ENCODE measurements at places on chromosomes 1 and 21.

DNA sequence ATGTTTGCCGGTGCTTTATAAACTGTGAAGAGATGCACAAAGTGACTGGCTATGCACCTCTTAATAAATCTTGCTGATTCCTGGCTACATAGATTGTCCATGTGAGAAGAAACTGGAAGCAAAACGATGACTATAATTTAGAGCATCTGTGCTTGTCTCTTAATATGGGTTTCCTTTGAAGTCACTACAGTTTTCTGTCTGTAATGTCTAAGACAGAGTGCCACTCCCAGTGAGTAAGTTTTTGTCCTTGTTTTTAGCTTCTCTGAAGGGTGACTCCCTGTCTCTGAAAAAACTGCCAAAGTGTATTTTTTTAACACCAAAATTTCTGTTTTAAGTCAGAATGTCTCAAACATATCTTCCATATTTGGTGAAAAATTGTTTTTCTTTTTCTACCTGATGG lies 175.1 kb downstream of the FASLG start:
- no peak for DNase-seq

DNA sequence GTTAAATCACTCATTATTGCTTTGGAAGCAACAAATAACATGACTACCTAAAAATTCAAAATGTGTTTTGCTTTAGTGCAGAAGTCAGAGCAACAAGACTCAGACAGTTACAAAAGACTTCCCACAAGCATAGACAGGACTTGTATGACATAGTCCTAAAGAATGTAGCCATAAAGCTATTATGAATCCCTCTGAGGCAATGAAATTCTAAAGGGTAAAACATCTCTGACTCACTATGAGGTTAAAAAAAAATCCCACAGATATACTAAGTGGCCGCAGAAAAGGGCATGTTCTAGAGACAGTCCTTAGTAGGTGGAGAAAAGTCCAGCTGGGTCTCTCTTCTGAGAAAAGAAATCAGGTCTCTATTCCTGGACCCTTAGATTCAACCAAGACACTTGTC lies 4.9 kb downstream of the PRKAB2 start:
- no peak for DNase-seq

DNA sequence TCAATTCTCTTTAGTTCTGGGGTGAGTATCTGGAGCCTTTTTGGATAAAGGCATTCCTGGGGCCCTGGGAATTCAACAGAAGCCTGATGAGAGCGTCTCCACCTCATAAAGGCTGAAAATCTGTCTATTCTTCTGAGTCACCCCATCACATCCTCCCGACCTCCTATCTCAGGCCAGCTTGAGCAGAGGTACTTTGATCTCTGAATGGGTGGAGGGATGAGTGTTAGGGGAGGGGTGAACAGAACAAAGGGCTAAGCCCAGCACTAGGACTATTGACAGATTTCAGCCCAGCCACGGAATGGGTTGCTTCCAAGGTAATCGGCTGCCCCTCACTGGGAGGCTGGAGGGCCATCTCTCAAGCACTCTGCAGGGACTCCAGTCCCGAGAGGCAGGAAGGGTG lies 2.5 kb upstream of the MYBPH start:
- no peak for DNase-seq

- no peak for DNase-seq
Observed at GRCh38 chr1:24923485-24924113, 6.5 kb downstream of the RUNX3 start.

GRCh38 chr1:234975941-234976860 lies 152.4 kb downstream of the TOMM20 start:
- no peak for DNase-seq

- DNase-seq = no peak
Observed at GRCh38 chr1:170559166-170559565, 27.2 kb downstream of the GORAB start.

- DNase-seq = no peak
Observed at GRCh38 chr1:186409091-186409490, 33.5 kb downstream of the ODR4 start.

DNA sequence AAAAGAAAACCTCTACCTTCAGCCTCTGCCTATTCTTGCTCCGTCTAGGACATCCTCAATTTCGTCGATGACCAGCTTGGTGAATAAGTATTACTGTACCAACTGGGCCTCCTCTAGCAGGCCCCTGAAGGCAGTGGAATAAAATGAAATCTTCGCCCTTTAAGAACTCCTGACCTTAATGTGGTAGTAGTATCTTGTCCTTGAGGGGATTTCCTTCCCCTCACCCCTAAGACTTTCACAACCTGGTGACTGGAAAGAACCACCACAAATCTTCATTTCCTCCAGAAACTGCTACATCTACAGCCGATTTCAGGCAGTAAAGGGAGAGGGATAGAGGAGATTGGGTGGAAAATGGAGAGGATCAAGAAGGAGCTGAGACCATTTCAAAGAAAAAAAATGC lies 1.6 kb upstream of the HAX1 start:
- no peak for DNase-seq

Data from left forelimb (tissue), 1 donor.